ENCODE measurements at places on chromosomes 11 and 22.
A peak's percentile ranks its signal among the peaks of the same experiment; 100 is the strongest.

DNA sequence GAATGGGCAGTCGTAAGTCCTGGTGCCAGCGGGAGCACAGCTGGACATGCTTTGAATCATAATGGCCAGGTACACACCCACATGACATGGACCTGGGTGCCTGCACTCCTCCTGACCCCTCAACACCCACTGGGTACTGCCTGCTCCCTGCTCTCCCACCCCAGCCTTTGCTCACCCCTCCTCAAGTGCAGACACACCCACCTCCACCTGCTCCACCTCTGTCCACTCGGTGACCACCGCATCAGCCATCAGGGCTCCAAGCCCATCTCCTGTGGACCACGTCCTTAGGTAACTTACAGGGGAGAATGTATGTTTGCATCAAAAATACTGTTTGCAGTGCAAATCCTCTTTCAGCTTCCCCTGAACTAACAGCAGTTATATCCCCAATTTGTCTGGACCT is 214.6 kb downstream of the BRD1 start:
- no peak for DNase-seq

DNA sequence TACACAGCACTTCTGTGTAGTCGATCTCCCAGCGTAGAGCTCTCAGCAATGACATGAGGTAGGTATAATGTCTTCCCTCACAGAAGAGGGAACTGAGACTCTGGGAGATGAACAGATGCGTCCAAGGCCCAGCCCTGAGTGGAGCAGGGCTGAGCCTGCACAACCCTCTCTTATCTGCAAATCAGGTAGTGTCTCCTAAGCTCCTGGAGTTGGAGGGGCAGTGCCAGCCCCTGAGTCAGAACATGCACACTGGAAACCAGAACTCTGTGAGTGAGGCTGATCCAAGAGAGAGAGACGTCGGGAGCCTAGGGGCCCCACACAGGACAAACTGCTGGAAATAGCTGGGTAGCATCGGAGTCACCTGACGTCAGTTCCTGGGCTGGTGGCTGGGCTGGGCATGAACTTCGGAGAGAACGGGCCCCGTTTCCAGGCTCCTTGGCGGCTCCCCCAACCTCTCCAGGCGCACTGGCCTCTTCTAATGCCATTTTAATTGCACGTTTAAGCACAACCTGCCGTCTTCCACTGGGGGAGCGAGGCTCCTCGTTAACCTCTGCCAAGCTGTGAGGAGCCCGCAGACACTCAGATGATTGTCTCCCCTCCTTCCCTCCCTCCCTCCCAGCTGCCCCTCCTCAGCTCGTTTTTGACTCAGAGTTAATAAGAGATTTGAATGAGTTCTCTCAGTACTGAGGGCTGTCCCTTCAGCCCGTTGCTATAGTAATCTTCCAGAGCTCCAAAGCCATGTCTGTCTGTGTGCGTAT is 191.2 kb upstream of the TBCEL start:
- DNase-seq, result no peak

DNA sequence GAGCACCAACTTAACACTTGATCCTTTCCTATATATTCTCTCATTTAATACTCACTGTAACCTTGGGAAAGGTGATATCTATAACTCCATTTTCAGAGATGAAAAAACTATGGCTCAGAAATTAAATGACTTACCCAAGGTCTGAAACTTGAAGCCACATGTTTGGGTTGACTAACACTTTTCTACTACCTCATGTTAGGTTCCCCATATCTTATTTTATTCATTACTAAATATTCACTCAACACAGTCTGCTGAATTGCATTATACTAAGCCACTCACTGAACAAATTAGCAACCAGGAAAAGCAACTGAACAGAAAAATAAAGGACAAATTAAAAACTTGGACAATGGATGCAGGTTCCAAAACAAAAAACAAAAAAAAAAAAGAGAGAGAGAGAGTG is 59.9 kb downstream of the FAM168A start:
- DNase-seq, result no peak

GRCh38 chr22:48858856-48859255 is 968.8 kb downstream of the BRD1 start:
- no peak for DNase-seq

GRCh38 chr22:45584121-45584570 is 81.5 kb downstream of the FBLN1 start:
- no peak for DNase-seq

- no peak for DNase-seq
Observed at GRCh38 chr11:14522245-14522644, 2.1 kb upstream of the PSMA1 start.

DNA sequence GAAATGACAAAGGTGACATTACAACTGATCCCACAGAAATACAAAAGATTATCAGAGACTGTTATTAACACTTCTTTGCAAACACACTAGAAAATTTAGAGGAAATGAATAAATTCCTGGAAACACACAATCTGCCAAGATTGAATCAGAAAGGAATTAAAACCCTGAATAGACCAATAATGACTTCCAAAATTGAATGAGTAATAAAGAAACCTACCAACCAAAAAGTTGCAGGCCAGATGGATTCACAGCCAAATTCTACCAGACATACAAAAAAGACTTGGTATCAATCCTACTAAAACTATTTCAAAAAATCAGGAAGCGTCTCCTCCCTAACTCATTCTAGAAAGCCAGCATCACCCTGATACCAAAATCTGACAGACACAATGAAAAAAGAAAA is 17.2 kb downstream of the RAB38 start:
- DNase-seq, result no peak

DNA sequence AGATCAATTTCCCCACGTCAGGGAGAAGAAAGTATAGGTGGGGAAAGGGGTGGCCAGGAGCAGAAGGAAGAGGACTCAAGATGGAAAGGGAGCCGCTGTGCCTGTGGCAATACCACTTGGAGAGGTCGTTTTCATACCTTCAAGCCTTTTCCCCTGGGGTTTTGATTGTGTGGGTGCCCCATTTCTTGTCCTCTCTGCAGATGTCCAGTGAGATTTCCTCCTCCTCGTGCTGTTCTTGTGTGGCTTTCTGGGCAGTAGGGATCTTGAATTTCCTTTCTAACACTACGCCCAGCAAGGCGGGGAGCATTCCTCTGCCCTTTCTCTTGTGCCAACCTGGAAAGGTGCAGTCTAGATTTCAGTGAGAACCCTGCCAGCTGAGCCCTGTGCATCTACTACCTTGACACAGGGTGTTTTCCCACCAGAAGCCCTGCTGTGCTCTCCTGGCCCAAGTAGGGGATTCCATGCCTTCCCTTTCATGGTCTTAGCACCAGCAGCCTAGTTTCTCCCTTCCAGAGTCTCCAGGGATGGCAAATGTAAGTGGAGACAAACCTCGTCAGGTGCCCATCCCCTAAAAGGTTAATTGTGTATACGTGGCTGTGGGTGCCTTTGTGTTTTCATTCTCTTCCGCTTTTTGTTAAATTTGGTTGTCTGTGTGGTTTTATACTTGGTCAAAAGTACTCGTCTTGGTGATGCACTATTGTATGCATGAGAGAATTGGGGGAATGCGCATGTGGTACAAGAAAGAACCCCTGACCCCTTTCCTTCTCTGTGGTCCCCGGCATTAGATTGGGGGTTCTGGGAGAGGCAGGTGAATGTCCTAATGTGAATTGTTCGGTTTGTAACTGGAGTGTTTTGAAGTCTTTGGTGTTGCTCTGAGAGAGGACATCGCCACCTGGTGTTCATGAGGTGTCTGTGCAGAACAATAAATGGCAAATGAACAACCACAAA is 71.4 kb upstream of the MPEG1 start:
- DNase-seq, result peak; percentile 17

- DNase-seq, result no peak
Observed at GRCh38 chr22:19036523-19037273, 85.5 kb downstream of the DGCR2 start.

- no peak for DNase-seq
Observed at GRCh38 chr22:38025514-38025913, 31.7 kb upstream of the PICK1 start.

GRCh38 chr11:69298267-69299022 is 4.5 kb downstream of the MYEOV start:
- DNase-seq, result peak; percentile 23

GRCh38 chr11:1085440-1086170 is 10.9 kb downstream of the MUC2 start:
- no peak for DNase-seq

GRCh38 chr11:46006418-46007070 is 84.1 kb downstream of the LARGE2 start:
- DNase-seq, result no peak

GRCh38 chr11:114102993-114103896 is 43.7 kb downstream of the ZBTB16 start:
- no peak for DNase-seq
